ENCODE measurements at places on chromosomes 12 and 14.

GRCh38 chr14:74604911-74605310, 7.1 kb downstream of the LTBP2 start:
- no peak for DNase-seq

DNA sequence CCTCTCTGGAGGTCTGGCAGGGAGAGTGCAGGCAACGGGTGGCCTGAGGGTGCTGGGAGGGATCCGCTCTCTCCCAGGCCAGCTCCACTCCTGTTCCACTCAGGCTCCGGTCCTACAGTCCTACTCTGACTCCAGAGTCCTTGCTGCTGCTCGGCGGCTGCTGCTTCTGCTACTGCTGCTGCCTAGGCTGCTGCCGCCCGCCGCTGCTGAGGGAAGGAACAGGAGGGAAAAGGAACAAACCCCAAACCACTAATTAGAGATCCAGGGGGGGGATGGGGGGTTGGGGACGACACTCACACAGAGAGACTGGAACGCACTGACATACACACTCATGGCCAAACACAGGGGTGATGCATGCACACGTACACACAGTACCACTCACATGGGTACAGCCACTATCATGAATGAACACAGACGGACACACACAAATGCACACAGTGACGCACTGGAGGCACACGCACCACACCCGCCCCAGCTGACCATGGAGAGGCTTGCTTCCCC, at the start of gene SP7:
Gene SP7, minus strand, starts transcription at position 174 of the 501 bp plus-strand sequence. CDS start 708 bp downstream, outside the sequence.
- no peak for DNase-seq

DNA sequence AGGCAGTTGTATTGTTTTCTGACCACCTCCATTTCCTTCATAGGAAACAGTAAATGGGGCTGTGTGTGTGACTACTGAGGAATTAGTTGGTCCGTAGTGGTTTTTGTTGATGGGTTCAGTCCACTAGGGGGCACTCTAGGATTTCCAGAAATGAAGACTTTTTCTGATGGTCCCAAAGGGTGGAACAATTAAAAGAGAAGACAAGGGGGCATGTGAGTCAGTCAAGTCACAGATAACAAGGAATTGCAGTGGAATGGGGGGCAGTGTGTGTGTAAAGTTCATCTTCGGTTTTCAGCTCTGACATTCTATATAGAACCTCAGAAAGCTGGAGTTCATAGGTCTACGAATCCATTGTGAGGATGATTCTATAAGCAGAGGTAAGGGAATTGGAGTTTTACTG, 186.6 kb upstream of the OR4E1 start:
- DNase-seq, result no peak

DNA sequence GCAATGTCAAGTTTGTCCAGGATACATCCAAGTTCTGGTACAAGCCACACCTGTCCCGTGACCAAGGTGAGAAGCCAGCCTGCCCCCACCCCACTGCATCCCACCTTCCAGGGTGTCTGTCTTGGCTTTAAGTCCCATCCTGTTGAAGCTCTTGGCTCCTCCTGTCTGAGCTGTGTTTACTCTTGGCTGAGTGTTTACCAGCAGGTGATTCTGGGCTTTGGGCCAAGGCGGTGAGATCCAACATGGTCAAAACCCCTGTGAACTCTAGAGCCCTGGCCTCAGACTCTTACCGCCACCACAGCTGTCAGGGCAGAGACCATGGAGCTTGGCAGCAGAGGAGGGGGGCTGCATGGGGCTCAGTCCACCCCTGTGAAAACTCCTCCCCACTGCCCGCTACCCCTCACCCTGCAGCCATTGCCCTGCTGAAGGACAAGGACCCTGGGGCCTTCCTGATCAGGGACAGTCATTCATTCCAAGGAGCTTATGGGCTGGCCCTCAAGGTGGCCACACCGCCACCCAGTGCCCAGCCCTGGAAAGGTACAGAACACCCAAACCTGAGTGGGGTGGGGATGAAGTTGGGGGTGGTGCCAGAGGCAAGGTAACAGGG, 11.6 kb downstream of the TNS2 start:
- no peak for DNase-seq

DNA sequence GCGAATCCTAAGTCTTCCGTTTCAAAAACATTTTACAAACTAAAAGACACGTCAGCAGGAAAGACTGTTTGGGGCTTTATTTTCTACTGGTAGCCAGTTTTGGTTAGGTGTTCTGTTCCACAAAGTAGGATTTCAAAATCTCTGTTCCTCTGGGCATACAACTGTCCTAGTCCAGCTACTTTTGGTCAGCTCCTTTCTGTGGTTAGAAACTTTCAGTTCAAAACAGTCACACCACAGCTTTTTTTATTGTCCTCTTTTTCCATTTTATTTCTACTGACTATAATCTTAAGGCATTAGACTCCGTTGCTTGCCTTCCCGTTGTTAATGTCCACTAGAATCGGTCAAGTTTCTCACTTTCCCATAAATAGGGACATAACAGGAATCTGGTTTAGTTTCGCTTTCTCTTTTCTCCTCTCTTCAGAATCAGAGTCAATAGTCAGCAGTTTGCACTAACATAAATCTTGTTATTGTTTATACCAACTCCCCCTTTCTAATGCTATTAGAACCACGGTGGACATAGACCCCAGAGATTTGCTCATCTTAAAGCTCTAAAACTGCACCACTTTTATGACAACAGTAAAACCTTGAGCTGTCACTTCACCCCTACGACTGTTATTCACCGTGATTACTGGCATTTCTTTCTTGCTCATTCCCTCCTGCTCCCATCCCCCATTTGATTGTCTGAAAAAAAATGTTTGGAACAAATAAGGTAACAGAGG, 41.5 kb upstream of the NPAS3 start:
- peak; percentile 24 for DNase-seq

- DNase-seq, result no peak
Measured at GRCh38 chr12:117919479-117919878, 49.3 kb downstream of the KSR2 start.

GRCh38 chr12:12217018-12217359, 49.9 kb downstream of the LRP6 start:
- no peak for DNase-seq

DNA sequence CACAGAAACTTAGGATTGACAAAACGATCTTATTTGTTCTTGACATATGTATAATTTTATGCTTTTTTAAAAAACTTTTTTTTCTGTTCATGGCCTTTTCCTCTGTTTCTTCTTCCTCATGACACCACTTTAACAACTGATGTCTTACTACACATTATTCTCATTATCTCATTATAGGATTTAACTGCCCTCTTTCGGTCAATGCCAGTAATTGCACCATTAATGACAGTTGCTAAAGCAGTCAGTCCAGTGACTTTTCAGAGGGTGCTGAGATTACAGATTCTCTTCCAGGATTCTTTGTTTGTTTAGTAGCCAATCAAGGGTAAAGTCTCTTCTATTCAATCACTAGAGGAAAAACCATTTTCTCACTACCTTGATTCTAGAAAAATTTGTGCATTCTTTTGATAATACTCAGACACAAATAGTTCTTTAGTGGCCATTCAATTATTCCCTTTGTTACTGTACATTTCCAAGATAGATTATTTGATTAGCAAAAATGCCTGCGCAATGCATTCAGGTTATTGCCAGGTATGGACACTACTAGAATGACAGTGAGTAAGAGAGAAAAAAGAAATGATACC, 50.1 kb downstream of the KLRG1 start:
- DNase-seq, result peak; percentile 28

DNA sequence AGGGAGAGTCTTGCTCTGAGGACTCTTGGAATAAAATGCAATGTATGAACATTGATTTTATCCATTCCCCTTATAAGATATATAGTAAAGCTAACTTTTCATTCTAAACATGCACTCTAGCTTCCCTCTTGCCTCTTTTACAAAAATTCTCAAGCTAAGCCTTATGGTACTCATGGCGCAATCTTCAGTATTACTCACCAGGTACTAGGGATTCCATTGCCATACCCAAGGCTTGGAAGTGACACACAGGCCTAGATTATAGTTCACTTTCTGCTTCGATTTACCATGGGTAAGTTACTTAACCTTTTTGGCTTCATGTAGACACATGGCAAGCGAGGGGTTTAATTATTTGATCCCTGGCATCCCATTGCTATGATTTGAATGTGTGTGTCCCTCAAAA, 331.5 kb downstream of the LRIG3 start:
- no peak for DNase-seq

DNA sequence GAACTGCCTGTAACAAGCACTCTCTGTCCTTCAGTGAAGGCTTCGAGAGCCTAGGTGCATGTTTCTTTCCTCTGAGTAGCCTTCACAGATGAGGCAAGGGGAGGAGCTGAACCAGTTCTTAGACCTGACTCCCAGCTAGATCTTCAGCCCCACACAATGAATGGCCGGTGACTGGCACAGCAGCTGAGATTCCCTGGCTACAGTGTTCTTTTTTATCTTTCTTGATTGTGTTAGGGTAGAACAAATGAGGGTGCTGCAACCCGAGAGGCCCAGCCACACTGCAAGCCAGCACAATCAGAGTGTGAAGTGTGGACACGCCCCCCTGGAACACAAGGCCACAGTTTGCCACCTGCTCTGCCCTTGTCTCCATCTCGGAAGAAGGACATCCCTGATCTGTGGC, 19.1 kb upstream of the COL2A1 start:
- no peak for DNase-seq

DNA sequence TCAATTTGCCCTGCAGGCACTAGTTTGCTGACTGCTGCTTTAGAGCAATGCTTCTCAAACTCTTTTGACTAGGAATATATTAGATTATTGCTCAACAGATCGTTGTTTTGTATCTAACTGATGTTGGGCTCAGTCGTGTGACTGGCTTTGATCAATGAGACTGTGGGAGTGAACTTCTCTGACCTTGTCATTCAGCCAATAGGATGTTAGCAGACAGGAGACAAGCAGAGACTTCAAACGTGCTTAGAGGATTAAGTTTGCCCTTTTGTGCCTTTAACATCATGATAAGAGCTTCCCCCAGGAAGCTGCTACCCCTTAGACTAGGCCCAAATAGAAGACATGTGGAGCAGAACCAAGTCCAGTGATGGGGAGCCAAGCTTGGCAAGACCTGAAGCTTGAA, 76.7 kb upstream of the ELK3 start:
- DNase-seq, result no peak

DNA sequence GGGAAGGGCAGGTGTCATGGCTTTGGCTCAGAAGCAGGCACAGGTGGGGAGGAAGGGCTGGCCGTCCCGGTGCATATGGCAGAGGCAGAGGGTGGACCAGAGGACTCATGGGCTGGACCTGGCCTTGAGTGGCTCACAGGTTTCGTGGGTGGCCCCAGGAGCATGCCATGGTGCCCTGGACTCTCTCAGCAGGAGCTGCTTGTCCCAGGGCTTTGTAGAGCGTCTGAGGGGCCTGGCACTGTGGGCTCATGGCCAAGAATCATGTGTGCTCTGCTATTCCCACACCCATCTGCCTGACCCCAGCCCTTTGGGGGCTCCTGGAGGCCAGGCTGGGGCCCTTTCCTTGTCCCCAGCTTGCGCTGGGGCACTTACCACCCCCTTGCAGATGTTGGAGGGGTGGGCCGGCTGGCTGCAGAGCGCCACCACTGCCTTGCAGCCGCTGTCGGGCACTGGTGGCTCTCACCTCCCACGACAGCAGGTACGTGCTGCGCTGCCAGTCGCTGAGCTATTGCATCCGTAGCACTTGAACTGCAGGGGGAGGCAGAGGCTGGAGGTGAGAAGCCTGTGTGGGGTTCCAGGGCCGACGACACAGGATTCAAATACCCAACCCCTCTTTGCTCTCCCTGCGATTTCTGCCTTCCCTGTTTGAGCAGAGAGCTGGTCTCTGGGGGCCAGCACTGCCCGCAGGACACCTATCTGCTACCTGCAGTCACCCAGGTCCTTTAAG, 187.4 kb upstream of the PRMT8 start:
- DNase-seq, result no peak

GRCh38 chr12:53950437-53950773, 4.3 kb upstream of the HOXC12 start:
- DNase-seq, result no peak

DNA sequence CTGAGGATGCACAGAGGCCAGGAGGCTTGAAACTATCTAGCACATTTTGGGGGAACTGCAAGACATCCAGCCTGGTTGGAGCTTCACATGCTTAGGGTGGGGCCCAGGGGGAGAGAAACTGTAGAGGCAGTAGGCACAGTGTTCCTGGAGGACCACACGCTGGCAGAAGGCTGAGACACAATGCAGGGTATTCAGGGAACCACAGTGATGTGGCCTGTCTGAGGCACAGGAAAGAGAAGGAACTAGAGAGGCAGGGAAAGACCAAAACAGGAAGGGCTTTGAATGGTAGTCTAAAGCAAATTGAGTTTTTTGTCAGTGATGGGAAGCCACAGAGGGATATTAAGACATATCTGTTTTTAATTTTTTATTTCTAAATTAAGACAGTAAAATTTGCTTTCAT, 100.2 kb upstream of the PRICKLE1 start:
- no peak for DNase-seq

- no peak for DNase-seq
Measured at GRCh38 chr14:96232506-96232905, 23.5 kb upstream of the BDKRB1 start.

GRCh38 chr12:86367137-86367536, 110.9 kb upstream of the MGAT4C start:
- no peak for DNase-seq

- no peak for DNase-seq
Measured at GRCh38 chr12:40117818-40118217, 11.9 kb upstream of the SLC2A13 start.

DNA sequence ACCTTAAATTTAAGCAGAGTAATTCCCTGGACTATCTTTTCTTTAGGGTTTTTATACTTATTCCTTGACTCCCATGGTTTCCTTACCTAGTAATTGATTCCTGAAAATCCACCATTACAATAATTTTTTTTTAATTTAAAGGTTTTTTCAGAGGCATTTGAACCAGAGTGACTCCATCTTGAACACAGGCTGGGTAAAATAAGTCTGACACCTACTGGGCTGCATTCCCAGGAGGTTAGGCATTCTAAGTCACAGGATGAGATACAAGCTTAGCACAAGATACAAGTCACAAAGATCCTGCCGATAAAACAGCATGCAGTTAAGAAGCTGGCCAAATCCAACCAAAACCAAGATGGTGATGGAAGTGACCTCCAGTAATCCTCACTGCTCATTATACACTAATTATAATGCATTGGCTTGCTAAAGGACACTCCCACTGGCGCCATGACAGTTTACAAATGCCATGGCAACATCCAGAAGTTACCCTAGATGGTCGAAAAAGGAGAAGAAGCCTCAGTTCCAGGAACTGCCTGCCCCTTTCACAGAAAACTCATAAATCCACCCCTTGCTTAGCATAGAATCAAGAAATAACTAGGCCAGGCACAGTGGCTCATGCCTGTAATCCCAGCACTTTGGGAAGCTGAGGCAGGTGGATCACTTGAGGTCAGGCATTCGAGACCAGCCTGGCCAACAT, 53.6 kb downstream of the SLC25A21 start:
- DNase-seq, result no peak

GRCh38 chr12:6225630-6226001, 25.4 kb downstream of the CD9 start:
- DNase-seq, result no peak

All from stromal cell of bone marrow (primary cell).